Cortex of kidney (tissue), 1 donor: ENCODE measurements at places on chromosomes 12 and 14.

- no peak for DNase-seq
These were observed 333.9 kb upstream of the LMO3 start for GRCh38 chr12:16939871-16940306.

- DNase-seq: no peak
These were observed 40.5 kb upstream of the PLXNC1 start for GRCh38 chr12:94107910-94108309.

- DNase-seq: no peak
These were observed 52.8 kb downstream of the PPM1H start for GRCh38 chr12:62882140-62882539.

- DNase-seq: no peak
These were observed 38.7 kb downstream of the ISCA2 start for GRCh38 chr14:74532246-74532645.
